ENCODE measurements at places on chromosomes 3 and 15. TPM values are rescaled to one million over a fixed set of nuclear protein-coding genes. Genes with fewer than 3 reads are reported as not detected.

GRCh38 chr15:96340598-96341512 is 10.4 kb downstream of the NR2F2 start:
- no peak for DNase-seq

GRCh38 chr3:149454746-149455145 is 19.8 kb upstream of the TM4SF4 start:
- DNase-seq, result no peak

DNA sequence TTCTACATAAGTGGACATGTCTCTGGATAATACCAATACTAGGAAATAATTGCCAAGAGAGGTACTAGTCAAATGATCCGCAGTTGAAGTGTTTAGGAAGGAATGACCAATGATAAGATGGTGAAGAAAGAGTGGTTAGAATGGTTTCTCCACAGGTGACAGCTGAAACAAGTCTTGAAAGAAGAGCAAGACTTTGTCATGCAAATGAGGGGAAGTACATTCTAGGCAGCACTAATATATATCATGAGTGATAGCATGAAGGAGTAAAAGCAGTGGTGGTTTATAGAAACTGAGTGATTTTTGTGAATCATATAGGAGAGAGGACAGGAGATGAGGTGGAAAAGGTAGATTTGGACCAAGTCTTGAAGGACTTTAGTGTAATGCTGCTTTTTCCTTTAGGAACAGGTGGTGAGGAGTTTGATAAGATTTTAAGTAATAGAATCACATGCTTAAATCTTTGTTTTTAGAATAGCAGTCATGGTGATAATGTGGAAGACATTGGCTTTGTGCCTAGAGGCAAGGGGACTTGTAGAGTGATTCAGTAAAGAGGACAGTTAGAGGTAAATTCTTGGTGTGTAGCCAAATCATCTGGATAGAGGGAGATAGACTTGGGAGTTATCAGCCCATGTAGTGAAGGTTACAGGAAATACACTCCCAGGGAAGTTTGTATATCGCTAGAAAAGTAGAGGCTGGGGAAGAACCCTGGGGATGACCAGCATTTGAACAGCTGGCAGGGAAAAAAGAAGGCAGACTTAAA is 31.9 kb downstream of the SLMAP start:
- DNase-seq, result no peak

DNA sequence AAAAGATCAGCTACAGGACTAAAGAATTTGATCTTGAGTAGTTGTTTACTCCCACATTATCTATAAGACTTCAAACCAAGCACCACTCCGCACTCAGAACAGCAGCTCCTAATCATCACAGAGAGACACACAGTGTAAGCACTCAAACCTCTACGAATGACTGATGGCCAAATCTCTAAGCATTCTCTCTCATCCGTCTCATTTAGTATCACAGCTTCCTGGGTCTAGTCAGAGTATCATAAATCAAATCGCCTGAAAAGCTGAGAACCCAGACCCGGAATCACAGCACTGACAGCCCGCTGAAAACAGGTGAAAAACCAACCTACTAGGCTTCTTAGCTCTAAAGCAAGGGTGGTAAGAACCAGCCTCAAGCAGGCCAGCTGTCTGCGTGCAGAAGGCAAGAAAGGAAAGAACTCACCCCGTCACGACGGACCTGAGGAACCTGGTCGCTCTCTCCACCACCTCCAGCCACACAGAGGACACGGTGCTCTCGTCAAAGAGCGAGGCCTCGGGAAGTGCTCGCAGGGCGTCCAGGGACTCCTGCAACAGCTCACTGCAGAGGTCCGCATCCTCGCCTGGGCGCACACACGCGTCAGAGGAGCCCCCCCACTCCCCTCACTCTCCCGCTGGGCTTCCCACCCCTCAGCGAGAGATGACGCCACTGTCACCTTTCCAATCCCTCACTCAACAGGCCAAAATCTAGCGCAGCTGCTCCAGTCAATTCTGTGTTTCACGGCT is 47.9 kb downstream of the HERC2 start:
- DNase-seq, result no peak

Gene REC114
- not detected for total RNA-seq

DNA sequence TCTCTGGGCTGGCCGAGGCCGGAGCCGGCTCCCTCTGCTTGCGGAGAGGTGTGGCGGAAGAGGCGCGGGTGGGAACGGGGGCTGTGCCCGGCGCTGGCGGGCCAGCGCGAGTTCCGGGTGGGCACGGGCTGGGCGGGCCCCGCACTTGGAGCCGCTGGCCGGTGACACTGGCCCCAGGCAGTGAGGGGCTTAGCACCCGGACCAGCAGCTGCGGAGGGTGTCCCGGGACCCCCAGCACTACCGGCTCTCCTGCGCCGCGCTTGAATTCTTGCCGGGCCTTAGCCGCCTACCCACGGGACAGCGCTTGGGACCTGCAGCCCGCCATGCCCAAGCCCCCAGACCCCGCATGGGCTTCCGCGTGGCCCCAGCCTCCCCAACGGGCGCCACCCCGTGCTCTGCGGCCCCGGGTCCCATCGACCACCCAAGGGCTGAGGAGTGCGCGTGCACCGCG is 736.3 kb upstream of the ARRDC4 start:
- no peak for DNase-seq

DNA sequence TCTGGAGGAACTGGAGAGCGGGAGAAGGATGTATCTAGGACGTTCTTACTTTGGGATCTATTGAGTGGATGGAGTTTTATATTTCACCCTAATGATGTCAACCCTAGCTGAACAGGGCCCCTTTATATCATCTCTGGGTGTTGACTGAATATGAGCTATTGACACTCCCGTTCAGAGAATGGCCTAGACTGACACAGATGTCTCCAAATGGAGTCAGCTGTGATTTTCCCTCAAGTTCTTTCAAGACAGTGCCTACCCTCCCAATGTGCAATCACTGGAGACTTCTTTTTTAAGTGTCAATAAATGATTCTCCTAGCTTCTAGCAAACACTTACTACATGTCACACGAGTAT is 63.8 kb downstream of the FRMD4B start:
- no peak for DNase-seq

Gene LRRC31
- total RNA-seq, result not detected

GRCh38 chr3:150158943-150159625 is 188.4 kb upstream of the PFN2 start:
- DNase-seq, result no peak

- DNase-seq, result no peak
Observed at GRCh38 chr3:71987089-71987735, 202.3 kb upstream of the PROK2 start.

DNA sequence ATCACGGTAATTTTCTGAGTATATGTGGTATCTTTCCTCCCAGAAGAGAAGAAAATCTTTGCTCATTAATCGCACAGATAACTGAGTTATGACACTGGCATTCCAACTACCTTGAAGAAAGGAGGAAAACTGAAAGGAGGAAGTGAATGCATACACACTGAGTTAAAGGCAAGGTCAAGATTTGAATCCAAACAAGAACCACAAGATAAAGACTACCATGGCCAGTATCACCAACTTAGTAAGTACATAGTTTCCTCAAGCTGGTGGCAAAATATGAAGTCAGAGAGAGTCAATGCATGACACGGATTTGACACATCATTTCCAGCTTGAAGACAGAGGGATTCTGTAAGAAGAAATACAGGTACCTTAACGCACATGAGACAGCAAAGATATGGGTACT is 287.5 kb downstream of the ULK4 start:
- DNase-seq, result no peak

- no peak for DNase-seq
Observed at GRCh38 chr15:42059661-42060476, 34.5 kb downstream of the PLA2G4D start.

Gene SH2D7
- total RNA-seq, result not detected

GRCh38 chr3:57793737-57794187 is 37.7 kb downstream of the SLMAP start:
- DNase-seq, result no peak

- no peak for DNase-seq
Observed at GRCh38 chr3:111476701-111477100, 65.3 kb upstream of the CD96 start.

GRCh38 chr3:140766465-140766864 is 88.6 kb downstream of the TRIM42 start:
- DNase-seq, result no peak

DNA sequence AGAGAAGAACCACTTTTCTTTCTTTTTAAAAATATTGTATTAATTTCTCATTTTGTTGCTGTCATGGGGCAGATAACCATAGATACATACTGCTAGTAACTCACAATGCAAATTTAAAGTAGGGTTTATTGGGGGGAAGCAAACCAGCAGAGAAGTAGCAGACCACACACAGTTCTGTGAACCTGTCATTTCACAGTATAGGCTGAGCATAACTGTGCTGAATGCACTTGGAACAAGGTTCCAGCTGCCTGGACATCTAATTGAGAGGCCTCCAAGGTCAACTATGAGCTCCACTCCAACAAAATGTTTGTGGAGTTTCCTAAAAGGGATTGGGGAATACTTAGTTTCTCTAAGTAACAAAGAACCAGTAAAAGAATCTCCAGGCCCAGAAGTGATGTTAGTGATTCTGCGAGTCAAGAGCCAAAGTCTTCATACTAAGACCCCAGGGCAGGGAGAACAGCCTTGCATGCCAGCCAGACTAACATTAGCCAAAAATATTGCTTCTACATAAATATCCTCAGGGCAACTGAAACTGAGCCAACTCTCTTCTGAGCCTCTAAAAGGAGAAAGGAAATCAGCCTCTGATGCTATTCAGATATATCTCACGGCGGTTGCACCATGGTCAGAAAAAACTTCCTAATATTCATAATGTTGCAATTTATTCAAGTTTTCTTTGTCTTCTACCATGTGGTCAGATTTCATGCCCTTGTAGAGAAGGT is 856.4 kb upstream of the ALCAM start:
- DNase-seq, result no peak

GRCh38 chr3:187612656-187613055 is 57.5 kb downstream of the SST start:
- no peak for DNase-seq

- DNase-seq, result peak; percentile 45
Observed at GRCh38 chr15:78004919-78005634, 72.4 kb downstream of the TBC1D2B start.

DNA sequence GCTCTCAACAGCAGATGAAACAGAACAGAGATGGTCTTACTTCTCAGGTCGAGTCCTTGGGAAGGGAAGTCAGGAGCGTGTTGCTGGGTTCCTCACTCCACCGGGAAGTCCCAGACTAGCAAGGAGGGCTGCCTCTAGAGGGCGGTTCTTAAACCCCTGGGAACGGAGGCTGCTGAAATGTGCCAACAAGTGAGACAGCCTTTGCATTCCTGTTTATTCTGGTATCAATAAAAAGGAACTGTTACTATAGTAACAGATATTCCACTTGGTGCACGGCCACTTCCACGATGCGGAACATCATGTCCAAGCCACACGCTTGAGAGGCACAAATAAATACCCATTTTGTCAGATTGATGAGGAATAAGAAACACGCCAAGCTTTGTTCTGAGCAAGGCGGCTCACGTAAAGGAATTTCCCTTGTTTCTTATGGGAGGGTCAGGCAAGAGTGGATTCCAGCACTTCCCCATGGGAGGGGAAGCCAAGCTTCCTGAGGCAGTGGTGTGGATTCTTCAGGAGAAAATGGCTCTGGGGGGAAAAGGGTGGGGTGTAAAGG is at the start of gene FAM107A:
Gene FAM107A (minus strand): TSS at position 123 of the 553 bp plus-strand sequence. CDS start 7,531 bp downstream, outside the sequence.
- peak; percentile 77 for DNase-seq

DNA sequence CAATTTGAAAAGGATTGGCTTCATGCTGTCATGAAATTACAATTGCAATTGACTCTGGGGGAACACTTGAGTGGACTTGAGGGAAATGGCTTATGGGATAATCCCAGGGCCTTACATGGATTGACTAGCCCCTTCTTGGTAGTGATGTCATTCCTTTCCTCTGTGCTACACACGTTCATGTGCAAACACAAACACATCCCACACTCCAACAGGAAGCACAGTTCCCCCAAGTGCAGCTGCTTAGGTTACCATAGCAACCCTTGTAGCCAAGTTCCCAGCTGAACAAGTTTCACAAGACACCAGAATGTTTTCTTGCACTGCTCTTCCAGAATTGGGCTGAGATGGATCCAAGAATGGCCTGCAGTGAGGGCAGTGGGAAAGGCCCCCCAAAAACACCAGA is 217.0 kb downstream of the ZNF621 start:
- DNase-seq, result peak; percentile 20

Gene PPP1R14D
- not detected for total RNA-seq

Gene ANKUB1
- not detected for total RNA-seq

GRCh38 chr15:70051948-70052633 is 45.6 kb downstream of the TLE3 start:
- no peak for DNase-seq

DNA sequence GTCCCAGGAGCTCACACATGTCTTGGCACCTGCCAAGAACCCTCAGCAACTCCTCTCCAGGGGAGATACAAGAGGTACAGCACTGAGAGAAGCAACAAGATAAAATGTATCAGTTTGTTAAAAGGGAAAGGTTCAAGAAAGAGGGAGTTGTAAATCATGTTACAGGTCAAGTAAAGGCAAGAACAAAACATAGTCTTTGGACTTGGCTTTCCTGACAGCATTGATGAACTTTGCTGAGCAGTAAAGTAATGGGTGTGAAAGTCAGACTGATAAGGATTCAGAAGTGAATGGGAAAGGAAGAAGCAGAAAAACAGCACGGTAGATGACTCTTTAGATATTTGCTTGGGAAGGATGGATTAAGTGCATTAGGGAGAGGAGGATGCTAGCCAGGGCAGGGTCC is 27.1 kb downstream of the MBNL1 start:
- no peak for DNase-seq

DNA sequence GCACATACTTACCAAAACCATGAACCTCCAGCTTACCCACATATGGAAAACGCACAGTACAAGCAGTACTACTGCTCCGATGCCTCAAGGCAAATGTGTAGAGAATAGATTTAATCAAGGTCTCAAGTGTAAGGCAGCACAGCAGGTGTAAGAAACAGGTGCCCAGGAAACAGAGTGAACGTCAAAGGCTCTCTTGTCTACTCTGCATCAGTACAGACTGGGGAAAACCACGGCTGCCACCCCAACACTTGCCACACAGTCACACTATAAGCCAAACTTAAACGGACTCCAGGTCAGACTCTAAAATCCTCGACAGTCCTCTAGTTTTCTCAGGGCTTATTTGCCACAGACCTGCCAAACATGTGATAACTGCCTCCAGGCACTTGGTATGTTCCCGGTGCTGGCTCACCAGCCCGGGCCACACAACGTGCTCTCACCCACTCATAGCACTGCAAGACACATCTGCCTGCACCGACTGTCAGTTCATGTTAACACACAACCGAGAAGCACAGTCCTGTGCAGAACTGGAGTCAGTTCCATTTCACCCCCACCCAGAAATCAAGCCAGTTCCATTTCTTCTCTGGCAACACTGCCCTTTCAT is 30.6 kb downstream of the ABCC5 start:
- DNase-seq, result no peak

GRCh38 chr15:73858062-73858461 is 15.3 kb upstream of the TBC1D21 start:
- DNase-seq, result no peak

DNA sequence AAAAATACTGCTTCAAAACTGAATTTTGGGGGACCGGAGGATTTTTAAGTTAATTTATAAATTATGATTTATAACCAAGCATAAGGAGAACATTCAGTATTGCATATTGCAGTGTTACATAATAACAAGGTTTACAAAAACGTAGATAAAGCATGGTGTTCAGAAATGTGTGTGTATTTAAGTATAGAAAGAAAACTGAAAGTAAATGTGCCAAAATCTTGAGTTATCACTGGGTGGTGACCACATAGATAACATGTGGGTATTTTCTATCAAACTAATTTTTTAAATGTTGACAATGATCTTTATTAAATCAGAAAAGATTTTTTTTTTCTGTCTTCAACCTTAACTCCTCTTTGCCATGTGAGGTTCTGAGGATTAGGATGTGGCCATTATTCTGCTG is 32.6 kb downstream of the EIF2AK4 start:
- no peak for DNase-seq

Gene PP2D1
- total RNA-seq, result not detected

- peak; percentile 89 for DNase-seq
Observed at GRCh38 chr3:152266221-152266995, 2.3 kb upstream of the MBNL1 start.

All from pulmonary artery endothelial cell (primary cell).